Activated CD4-positive, alpha-beta T cell treated with anti-CD3 and anti-CD28 coated beads for 4 hours (primary cell): ENCODE measurements at places on chromosomes 2 and 18.

- DNase-seq, result no peak
Observed at GRCh38 chr2:187544371-187545080, 9.7 kb downstream of the TFPI start.

- no peak for DNase-seq
Observed at GRCh38 chr2:14902953-14903352, 270.4 kb downstream of the LRATD1 start.

DNA sequence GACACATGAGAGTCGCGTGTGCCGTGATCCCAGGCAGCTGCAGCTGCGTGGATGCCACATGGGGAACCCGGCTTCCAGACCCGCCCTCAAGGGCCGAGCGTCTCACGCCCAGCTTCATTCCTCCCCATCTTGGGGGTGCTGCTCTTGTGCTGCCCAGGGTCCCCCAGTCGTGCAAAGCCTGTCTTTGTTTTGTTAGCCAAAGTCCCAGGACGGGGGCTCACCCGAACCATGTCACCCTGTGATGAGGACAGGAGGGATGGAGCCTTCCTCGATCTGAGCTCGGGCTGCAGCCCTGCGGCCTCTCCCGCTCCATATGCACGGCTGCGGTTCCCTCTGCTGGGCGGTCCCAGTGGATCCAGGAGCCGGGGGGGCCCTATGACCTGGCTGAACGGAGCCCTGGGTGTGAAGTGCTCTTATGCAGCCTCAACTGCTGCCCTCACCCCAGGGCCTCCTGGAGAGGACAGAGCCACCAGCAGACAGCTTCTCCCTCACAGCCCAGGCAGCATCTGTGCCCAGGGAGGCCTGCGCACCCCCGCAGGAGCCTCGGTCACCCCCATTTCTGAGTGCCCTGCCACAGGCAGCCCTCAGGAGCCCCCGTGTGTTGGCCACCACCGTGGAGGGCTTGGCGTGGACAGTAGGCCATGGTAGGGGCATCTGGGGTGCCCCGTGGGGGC lies 99.0 kb upstream of the CTDP1 start:
- DNase-seq, result no peak

- DNase-seq, result no peak
Observed at GRCh38 chr2:21453723-21454450, 330.1 kb downstream of the TDRD15 start.

DNA sequence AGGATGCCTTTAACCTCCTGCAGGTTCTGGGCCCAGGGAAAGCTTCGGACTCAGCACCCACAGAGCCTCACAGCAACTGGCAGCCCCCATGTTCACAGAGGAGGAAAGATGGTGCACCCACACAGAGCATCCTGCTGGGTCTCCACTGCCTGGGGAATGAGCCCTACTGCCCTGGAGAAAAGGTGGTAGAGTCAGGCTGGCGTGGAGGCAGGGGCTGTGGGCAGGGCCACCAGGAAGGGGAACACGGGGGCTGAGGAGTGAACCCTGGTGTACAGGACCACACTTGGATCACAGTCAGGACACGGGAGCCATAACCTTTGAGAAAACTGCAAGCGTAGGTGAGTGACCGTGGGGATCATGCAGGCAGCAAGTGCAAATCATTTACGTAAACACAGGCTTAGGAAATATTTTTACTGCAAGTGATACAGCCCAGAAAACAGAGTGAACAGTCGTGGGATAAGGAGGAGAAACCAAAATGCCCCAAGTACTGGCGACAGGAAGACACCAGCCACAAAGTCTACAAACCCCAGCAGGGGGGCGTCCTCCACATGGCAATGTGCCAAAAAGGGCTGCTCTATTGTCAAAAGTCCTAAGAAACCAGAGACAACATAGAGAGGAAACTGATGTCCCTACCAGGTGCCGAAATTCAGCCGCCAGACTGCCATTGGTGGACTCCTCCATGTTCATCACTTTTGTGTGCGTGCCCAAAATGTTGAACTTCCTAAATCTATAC lies 27.6 kb downstream of the STAT1 start:
- DNase-seq, result no peak

- DNase-seq, result no peak
Observed at GRCh38 chr2:65397122-65397521, 35.3 kb downstream of the SPRED2 start.

GRCh38 chr2:224308272-224308911 lies 93.5 kb downstream of the FAM124B start:
- no peak for DNase-seq

DNA sequence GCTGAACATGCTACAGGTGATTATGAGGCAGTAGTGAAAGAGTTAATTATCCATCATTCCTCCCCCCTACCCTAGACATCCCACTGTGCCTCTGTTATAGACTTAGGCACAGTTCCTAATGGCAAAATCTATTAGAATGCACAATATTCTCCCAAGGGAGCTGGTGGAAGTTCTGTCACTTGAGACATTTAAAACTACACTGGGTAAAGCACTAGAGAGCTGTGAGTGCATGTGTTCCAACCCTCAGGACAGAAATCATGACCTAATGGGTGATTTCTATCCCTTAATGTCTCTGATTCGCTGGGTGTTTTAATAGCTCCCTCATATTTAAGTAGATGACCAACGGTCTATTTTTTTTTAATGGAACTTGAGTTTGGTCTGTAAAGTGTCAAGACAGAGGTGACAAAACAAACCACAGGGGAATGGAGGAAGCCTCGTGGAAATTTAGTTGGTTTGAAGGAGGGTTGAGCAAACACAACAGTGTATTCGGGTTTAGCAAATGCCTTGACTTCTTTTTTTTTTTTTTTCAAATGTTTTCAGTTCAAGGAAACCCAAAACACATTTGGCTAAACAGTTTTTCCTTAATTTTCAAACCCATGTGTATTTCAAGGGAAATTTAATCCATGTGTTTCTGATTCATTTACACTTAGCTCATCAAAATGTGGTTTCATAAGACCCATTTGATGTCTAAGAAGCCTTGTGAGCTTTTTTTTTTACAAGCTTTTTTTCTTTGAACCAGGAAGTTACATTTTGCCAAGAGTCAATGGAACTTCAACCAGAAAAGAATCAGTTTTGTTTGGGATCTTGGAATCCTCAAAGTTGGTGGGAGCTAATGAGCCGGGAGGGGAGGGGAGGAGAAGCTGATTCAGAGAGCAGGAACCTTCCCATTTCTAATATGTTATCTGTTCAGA lies 665.1 kb upstream of the ZEB2 start:
- no peak for DNase-seq

DNA sequence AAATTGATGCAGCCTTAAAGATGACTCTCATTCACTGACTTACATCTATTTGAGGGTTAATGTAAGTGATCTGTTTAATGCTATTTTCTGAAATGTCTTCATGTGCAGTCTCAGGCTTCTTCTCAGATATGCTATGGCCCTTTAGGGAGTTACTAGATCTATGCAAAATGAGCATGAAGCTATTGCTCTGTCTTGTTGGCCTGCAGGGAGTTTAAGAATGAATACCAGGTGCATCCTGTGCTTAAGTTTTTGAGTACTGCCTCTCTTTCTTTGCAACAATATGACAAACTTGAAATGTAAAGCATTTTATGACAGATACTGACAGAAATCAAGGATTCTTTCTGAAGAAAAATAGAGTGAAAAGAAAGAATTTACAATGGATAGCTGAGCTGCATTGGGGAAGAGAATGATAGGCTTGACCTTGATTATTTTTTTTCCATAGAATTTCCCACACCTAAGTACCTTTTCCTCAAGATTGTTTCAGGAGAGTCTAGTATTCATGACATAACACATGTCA lies 1058.3 kb upstream of the TMEFF2 start:
- DNase-seq, result no peak

- DNase-seq, result no peak
Observed at GRCh38 chr18:11943551-11943950, 35.4 kb upstream of the MPPE1 start.

DNA sequence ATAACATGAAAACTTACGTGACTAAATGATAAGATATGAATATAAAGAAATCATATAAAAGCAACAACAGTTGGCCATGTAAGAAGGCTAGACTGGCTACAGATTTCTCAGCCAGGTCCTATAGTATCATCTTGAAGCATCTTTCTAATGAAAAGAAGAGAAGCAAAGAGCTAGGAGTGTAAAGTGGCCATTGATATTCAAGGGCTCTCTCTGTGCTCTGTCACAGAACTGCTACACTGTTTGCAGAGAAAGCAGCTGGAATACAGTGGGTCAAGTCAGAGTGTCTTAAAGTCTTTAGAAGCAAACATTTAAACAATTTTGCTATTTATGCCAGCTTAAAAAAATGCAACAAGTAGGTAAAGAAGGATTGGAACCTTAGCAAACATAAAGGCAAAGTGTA lies 118.8 kb downstream of the SCN9A start:
- no peak for DNase-seq

- DNase-seq, result no peak
Observed at GRCh38 chr2:132691556-132691955, 21.6 kb upstream of the LYPD1 start.

DNA sequence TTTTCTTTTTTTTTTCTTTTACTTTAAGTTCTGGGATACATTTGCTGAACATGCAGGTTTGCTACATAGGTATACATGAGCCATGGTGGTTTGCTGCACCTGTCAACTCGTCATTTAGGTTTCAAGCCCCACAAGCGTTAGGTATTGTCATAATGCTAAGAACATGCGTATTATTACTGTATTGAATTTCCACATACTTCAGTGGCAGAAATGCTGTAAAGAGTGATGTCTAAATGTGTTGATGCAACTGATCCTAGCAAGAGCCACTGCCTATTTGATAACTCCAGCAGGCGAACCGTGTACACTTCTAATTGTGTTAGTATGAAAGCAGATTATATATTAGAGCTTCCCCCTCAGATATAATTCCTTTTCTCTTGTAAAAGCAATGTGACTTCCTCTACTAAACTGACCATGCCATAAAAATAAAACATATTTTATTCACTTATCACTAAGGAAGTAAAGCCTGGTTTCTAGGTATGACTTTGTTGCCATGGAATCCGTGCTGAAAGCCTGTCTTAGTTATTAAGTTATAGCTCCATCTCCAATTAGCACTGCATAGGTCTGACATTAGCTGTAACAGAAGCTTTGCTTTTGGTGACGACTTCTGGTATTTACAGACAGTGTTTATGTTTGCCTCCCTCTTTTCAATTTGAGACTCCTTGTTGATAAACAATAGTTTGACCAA lies 280.0 kb downstream of the GALR1 start:
- DNase-seq, result no peak

DNA sequence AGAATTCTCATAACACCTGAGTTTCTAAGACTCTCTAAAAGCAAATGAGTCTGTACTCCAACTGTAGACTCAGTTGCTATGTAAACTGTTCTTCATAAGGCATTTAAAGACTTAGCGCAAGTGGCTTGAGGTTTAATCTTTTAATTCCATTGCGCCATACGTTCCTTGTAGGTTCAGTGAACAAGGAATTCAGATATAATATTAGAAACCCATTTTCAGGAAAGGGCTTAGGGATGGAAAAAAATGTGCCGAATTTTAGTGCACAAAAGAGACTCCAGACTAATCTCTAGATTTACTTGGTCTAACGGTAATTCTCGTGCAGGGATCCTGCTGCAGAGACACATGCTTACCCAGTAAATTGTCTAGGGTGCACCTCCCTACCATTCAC lies 268.9 kb upstream of the TANK start:
- DNase-seq, result no peak

GRCh38 chr2:207051385-207051965 lies 112.2 kb downstream of the CPO start:
- DNase-seq, result no peak

DNA sequence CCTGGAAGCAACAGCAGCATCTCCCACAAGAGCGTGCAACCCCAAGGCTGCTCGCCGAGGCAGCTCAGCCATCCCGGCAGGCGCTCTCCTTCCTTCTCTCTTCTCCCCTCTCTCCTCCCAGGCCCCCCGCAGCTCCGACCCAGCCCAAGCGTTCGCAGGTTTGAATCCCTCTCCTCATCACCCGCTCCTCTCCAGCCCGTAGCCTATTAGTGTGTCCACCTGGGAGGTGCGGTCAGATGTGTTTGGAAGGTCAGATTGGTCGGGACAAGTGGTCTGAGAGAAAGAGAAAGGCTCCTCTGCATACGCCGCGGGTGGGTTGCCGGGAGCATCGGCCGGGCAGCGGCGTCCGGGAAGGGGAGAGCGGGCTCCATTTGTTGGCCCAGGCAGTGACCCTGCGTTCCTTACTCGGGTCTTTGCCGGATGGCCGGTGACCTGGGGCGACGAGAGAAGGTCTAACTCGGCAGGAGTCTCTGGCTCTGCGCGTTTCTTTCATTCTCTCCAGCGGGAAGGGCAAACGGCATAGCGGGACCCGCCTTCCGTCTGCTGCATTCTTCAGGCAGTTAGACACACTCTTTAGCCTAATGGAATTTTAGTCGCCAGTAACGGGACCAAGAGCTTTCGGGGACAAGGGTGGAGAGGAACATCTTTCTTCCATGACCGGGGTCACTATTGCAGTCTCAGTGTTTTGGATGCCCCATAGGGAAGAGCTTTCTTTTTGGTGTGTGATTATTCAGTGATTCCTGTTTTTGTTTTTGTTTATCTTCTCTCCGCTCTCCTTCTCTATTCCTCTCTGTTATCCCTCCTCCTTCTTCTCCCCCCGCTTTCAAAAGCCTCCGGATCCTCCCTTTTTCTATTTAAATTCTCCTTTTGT lies 1.1 kb upstream of the TMEFF2 start:
- DNase-seq, result peak; percentile 1

- DNase-seq, result no peak
Observed at GRCh38 chr2:105325389-105325963, 4.1 kb downstream of the TGFBRAP1 start.

DNA sequence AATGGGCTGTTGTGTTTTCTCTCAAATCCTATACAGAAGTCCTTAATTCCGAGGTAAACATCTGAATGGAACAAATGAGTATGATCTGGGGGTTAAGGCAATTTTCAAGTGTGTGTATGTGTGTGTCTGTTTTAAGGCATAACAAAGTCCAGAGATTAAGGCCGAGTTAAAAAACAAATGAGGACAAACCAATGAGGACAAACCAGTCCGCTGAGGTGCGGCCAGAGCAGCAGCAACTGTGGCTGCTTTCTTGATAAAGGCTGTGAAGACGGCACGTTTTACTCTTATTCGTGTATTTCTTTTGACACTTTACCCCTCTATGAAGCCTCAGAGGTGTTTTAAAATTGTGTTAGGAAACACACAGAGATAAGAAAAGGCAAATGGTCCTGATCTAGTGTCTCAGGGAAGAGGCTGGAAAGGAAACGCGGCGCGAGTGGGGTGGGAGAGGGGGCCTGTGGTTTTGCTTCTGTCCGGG lies 495 bp upstream of the GULP1 start:
- DNase-seq, result no peak

DNA sequence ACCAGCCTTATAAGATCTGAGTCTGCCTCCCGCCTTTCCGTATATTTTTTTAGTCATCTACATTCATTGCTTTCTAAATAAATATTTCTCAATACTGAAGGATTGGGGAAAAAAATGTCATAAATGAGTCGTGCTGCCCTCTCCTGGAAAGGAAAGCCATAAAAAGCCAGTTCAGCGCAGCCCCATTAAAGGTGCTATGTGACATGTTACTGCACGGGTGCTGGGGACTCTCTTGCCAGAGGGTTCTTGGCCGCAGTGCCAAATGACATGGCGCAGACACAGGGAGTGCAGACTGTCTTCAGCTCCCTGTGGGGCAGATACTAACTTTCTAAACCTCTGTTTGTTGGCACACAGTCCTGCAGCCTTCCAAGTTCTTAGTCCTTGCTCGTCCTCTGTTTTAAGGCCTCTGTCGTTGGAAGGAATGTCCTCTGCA lies 53.7 kb upstream of the MAP3K20 start:
- no peak for DNase-seq

GRCh38 chr2:190468814-190469569 lies 60.8 kb downstream of the MFSD6 start:
- no peak for DNase-seq

- no peak for DNase-seq
Observed at GRCh38 chr18:40407909-40408308, 1547.1 kb upstream of the PIK3C3 start.
